ENCODE measurements at places on chromosomes 12 and 14.

- no peak for DNase-seq
Observed at GRCh38 chr12:66189486-66189843, 451 bp downstream of the IRAK3 start.

GRCh38 chr12:90399357-90399756 is 555.6 kb downstream of the CCER1 start:
- no peak for DNase-seq

DNA sequence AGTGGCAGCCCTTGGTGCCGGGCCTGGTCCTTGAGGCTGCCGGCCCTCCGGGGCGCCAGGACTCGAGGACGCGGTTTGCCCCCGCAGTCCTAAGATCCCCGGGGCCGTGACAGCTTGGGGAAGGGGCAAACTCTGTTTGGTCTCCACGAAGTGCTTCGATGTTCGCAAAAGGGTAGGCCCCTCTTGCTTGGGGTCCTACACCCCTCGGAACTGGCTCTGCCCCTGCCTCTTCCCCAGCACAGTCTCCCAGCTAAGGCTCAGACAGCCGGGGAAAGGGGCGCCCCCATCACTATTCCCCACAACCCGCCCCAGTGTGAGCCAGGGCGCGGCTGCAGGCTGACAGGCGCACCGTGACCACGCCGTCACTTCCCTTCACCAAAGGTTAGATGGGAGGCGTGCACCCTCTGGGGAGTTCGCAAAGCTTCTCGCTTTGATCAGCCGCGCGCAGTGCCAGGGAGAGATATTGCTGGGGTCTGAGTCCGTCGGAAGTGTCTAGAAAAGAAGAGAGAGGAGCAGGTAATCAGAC is 7.2 kb upstream of the OTX2 start:
- DNase-seq, result no peak

GRCh38 chr12:122871851-122872780 is 23.8 kb downstream of the VPS37B start:
- no peak for DNase-seq

- no peak for DNase-seq
Observed at GRCh38 chr12:69366796-69367195, 7.3 kb downstream of the YEATS4 start.

- DNase-seq, result peak; percentile 55
Observed at GRCh38 chr12:104958001-104958804, at the start of gene SLC41A2. Gene SLC41A2, minus strand, starts transcription at chr12:104958290. Its CDS starts 29,763 bp downstream, at chr12:104928527.

GRCh38 chr14:49339130-49339529 is 247.1 kb downstream of the RPS29 start:
- DNase-seq, result no peak

DNA sequence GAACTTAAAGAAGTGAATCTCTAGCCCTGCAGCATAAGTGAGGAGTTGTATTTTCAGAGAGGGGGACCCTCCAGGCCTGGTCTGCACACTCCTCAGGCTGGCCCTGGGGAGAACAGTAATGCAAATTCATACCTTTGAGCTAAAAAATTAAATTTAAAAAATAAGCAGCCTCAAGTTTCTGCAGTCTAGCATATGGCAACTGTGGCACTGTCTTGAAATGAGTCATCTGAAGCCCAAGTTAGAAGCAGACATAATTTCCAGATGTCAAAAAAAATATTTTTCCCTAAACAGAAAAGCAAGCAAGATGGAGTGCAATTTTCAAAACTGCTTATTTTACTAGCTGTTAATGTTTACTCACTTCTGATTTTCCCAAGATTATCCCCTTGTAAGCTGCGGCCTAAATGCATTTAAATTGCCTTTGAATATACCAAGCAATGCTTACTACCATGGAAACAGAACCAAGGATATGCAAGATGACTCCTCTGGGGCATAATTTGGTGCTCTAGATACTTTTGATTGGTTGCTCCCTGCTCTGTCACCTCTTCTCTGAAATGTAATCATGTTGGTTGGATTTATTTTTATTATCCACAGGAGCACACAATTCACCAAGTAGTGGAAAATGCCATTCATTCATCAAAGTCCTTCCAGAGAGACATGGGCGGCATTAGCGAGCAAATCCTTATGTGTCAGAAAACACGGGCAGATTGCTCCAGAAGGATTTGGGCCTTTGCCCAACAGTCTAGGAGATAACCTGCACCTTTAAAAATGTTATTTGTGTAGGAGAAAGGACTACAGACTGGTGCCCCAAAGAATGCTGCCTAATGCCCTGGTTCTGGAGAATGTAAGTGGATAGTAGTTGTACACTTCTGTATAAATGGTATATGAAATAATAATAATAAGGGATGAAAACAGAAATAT is 25.0 kb upstream of the DHRS7 start:
- no peak for DNase-seq

- no peak for DNase-seq
Observed at GRCh38 chr14:77838831-77839511, 39.1 kb downstream of the ADCK1 start.

DNA sequence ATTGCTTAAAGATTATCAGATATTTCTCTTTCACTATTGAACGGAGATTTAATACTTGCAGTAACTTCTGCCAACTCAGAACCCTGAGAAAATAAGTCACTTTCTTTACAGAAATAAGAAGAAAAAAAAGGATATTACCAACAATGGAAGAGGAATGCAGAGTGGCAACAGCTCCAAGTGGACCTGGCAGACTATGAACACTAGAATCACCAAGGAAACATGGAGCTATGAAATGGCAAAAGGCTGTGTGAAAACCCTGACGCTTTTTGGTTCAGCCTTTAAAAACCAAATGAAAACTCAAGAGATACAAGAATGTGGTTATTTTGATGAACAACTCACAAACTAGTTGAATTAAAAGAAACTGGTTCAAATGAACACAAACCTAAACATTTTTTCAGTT is 17.7 kb downstream of the DTD2 start:
- DNase-seq, result no peak

GRCh38 chr12:106074706-106075392 is 63.9 kb downstream of the NUAK1 start:
- DNase-seq, result no peak

GRCh38 chr12:47896633-47897032 is 8.2 kb downstream of the VDR start:
- DNase-seq, result no peak

DNA sequence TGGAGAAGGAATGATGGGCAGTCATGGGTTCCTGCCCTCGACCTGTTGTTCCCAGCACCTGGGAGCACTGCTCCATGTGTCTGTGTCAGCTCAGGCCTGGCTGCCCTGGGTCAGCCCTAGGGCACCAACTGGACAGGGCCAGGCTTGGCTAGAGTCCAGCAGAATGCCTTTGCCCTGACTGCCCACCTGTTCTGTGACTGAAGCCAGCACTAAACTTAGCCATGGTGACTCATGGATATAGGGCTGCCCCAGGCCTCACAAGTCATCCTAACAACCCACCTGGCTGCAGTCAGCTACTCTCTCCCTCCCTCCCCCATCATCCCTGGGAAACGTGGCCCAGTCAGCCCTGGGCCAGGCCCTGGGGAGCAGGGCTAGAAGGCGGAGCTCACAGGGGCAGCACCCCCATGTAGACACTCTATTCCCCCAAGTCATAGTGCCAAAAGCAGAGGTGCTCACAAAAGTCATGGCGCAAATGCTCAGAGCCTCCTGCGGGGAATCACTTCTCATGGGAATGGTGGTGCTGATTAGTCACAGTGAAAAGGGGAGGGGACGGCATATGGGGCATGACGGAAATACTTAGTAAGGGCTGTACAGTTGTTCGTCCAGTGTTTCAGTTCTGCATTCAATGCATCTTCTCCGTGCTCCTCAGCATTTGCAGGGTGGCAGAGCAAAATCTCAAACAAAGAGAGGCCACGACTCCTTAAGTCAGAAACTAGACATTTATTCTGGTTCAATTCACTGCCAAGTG is 52.0 kb upstream of the NTF3 start:
- DNase-seq, result no peak

DNA sequence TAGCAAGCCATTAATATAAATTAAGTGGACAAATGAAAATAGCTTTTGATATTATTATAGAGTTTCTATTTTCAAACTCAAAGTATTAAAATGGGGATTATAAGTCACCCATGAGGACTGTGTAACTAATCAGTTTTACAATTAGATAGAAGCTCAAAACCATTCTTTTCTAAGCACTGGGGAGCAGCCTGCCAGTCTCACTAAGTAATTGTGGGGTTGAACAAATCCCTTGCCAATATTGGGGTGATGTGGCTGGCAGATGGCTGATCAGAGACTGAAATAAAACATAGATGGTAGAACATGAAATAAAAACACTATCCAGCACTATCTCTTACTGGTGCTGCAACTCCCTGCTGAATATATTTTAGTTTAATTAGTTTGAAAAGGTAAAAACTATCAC is 353.2 kb downstream of the FLRT2 start:
- DNase-seq, result no peak

DNA sequence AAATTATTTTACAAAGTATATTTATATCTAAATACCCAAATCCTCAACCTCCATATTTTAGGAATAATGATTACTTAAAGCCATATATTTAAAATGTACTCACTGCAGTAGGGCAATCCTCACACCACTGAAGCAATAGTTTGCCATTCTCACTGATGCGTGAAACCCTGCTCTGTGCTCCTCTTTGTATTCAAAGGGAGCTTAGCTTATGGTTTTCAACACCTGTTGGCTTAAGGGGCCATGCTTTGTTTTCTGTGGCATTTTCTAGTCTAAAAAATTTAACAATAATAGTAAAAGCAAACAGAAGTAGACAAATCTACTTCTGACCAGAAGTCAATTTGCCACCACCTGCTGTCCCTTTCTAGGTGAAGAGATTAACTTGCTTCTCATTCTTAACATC is 294.6 kb downstream of the FLRT2 start:
- no peak for DNase-seq

DNA sequence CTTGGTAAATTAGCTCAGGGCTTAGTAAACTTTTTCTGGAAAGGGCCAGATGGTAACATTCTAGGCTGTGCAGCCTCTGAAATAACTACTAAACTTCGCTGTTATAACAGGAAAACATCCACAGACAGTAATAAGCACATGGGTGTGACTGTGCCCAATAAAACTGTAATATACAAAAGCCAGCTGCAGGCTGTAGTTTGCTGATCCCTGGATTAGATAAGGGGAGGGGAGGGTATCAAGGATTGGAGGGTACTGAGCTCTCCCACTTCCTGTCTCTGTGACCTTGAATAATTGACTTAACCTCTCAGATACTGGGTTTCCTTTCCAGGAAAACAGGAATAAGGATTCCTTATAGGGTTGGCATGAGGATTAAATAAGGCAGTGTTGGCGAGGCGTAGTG is 81.2 kb downstream of the CCDC60 start:
- no peak for DNase-seq

DNA sequence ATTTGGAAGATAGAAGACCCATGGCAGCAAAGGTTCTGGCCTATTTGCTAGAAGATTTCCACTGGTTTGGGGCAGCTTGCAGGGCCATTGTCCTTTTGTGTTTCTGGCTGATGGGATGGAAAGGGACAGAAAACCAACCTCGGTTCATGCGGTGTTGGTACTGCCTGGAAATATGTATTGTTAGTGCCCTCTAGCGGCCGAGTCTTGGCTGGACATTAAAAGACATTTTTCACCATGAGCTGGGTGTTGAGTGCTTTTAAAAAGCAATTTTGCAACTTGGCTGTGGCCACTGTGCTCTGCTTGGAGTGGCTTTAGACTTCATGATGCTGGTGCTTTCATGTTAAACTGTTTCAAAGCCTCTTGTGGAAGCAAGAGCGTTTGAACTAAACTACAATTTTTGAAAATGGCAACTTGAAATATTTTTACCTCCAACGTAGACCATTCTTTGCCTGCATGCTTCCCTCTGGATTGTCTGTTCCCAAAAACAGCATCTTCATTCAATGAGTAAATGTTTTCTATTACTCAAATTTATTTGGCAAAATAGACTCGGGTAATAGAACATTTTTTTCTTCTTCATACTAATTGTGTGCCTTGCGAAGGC is 102.7 kb upstream of the TBX5 start:
- peak; percentile 6 for DNase-seq

GRCh38 chr12:59780605-59781135 is 184.8 kb downstream of the SLC16A7 start:
- DNase-seq, result no peak
